ENCODE measurements at places on chromosomes 5 and 9.

DNA sequence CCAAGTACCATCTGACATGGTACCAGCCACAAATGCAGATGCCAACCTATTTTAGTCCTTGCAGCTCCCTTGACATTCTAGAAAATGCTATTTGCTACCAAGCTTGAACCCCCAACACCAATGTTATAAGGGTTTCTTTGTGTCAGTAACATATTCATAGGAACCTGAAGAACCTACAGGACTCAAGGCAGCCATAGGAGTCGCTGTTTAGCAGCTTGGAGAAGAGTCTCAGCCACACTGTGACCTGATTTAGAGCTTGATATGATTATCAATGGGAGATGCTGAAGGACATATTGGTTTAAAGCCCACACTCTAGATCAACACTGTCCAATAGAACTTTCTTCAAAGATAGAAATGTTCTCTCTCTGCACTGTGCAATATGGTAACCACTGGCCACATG, 6.4 kb upstream of the ZFR start:
- DNase-seq = peak; percentile 77

DNA sequence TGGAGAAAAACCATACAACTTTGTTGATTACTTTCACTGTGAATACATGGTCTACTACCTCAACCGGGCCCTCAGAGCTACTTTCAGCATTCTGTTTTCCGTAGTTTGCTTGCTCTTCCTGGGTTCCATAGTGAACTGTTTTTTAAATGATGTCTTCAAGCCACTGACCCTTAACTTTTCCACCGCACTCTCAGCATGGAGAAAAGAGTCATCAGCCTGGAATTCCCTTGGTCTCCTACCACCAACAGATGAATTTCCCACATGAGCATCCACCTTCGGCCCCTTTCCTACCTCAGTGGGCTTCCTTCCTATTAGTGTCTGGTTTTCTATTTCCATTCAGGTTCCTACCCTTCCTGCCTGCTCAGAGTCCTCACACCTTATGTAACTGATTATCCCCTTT, 135.9 kb upstream of the ADAMTSL1 start:
- DNase-seq = no peak

DNA sequence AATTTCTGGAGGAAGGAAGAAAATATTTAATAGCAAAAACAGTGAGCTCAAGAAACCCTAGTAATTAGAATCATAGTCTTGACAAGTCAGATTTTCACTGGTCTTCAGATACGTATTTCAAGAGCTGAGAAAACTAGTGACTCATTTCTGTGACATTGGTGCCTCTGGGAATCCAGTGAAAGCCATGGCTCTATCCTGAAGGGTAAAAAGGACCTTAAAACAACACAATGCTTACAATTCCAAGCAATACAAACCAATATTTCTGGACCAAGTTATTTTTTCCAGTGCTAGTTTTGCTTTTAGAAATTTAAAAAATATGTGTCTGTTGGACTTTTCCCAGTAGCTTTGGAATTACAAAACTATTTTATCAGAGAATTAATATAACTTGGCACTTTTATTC, 140.3 kb downstream of the LPAR1 start:
- DNase-seq = no peak

DNA sequence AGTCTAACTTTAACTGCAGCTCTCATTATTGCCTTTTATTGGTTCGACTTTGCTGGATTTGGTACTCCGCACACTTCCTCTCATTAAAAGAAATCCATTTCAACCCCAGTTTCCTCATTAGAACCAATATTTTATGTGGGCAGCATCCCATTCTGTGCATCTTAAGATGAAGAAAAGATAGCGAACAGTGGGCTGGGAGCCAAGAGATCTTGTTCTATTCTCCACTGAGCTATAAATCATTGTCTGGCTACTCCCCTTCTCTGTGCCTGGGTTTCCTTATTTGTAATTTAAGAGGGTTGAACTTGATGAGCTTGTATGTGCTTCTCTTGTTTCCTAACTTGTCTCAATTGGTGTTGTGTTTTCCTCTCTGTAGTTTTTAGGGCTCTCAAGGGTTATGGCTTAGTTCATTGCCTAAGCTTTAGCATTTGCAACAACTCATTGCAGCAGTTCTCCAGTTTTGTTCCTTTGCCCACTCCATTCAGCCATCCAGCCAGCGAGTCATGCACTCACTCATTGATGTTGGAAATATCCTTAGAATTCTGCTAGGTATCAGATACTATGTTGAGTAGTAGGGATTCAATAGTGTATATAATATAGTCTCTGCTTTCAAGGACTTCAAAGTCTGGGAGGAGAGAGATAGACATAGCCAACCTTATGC, 273.3 kb upstream of the TNC start:
- DNase-seq = no peak

- DNase-seq = no peak
Measured at GRCh38 chr5:95519681-95520080, 35.1 kb downstream of the SKIC3 start.

DNA sequence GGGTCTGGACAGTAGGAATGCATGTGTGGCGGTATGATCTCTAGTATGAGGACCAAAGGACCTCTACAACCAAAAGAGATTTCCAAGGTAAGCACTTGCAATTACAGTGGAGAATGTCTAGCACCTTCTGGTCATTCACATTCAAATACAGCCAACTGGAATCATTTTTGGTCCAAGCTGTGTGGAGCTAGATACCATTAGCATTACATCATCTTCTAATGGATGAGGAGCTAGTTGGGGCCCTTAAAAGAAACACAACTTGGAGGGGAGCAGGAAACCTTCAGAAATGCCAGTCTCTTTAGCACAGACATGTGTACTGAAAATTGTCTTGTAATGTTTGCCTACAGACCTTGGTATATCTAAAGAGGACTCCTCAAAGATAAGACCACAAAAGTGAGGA, 244.7 kb downstream of the BNC2 start:
- no peak for DNase-seq

DNA sequence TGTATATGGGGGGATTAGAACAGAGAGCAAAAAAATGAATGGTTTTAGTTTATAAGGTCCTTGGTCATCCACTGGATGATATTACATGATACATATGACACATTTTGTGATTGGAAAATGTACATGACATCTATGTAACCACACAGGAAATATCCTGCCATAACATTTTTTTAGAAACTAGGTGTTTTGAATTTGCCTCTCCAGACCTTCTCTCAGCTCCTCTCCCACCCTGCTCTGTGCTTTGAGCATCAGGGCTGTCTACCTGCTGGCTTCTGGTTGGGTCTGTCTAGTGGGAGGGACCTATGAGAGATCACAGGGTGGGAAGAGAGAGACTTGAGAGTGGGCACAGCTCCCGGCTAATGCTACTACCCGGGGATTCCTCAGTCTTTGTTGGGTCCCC, 24.4 kb downstream of the AKNA start:
- DNase-seq = no peak

DNA sequence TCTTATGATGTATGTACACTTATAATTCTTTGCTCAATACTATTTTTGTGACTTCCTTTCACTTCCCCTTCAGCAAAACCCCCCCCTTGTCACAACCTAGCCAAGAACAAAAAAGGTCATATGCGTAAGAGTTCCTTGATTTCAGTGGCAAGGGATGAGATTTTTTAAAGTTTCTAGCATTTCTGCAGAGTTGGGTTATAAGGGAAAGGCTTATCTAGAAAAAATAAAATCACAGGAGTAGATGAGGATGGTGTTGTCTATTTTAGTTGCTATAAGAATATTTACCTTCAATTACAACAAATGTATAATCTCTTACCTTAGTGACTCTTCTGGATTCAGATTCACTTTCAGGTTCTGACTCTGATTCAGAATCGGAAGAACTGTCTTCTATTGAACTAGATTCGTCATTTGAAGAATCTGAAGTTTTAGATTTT, 184.6 kb downstream of the AP3B1 start:
- peak; percentile 73 for DNase-seq

GRCh38 chr5:34790069-34790468, 48.9 kb upstream of the TTC23L start:
- DNase-seq = no peak

DNA sequence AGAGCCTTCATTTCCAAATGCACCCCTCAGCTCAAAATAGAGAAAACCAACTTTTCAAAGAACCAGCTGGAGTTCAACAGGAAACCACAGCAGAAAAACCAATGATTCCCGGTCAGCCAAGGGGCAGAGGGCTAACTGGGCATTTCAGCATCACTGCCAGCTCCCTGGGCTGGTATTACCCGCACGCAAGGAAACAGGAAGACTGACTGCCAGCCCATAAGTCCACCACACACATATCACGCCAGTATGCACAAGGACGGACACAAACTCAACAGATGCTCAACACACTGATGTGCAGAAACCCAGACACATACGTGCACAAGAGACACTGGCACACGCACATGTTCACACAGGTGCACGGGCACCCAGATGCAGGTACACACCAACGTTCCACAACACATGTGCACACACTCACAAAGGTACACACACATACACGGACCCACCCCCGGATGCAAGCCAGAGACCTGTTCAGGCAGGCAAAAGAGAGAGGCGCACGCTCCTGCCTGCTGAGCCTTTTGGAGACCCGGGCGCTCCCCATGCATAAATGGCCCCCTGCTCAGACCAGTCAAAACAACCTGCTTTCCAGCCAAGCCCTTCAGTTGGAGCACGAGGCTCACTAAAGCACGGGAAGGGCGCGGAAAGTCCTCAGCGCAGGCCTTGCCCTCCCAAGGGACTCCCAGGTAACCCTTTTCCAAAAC, 2.1 kb downstream of the ADAMTS2 start:
- DNase-seq = no peak

DNA sequence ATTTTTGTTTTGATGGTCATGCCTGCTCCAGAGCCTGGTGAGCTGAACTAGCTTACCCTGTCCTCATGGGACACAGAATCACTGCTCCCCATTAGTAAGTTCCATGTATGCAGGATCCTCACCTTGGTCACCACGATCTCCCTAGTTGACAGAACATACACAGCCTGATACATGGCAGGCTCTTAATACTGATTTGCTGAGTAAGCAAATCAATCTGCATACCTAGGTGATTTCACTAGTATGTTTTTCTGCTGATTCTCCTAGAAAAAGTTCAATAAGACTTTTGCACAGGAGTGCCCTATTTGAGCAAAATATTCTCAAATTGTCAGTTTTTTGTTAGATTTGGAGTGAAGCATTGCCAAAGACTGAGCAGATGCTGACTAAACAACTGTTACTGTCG, 113.7 kb downstream of the ACER2 start:
- no peak for DNase-seq

All from Karpas-422 (cell line).